NCI-H524 (cell line): ENCODE measurements at places on chromosomes 11 and 22.

GRCh38 chr11:64877390-64878222 is 815 bp downstream of the EHD1 start:
- DNase-seq = no peak

DNA sequence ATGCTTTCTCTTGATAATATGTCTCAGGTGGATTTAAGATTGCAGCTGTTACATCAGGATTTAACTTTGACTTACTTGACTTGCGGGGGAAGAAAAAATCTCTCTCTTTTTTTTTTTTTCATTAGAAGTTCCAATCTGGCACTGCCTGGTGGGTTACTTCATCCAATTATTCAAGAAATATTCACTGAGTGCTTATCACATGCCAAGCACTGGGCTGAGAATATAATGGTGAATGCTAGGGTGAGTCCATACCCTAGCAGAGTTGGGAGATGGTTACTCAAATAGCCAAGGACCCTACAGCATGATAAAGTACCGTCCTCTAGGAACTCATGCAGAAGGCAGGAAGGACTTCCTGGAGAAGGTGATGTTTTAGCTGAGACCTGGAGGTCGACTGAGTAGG is 57.9 kb upstream of the EIF3D start:
- peak; percentile 24 for DNase-seq

DNA sequence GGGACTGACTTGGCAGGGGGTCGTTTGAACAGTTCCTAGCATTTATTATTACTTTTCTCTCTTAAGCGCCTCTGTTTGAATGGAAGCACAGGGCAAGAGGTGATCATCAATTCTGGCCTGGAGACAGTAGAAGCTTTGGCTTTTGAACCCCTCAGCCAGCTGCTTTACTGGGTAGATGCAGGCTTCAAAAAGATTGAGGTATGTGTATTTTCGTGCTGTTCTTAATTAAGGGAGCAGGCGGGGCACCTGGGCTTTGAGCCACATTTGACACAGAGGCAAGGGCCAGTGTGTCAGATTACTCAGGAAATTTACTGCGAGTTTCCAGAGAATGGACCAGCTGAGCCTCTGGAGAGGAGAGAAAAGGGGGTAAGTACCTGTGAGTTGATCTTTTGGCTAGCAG is 102.4 kb upstream of the SORL1-AS1 start:
- DNase-seq = no peak

GRCh38 chr11:2466869-2467694 is 22.3 kb downstream of the KCNQ1 start:
- no peak for DNase-seq

GRCh38 chr11:95283650-95284049 is 52.6 kb upstream of the SESN3 start:
- DNase-seq = no peak

DNA sequence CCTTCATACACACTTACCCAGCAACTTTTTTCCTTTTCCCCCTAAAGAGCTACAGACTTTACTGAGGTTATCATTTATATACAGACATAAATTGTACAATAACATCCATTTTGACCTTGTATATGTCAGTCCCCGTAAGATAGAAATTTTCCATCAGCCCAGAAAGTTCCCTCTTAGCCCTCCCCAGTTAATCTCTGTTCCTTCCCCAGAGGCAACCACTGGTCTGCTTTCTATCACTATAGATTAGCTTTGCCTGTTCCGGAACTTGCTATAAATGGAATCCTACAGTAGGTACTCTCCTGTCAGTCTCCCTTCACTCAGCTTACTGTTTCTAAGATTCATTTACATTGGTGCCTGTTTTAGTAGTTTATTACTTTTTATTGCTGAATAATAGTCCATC is 54.9 kb downstream of the TSPAN18 start:
- no peak for DNase-seq

DNA sequence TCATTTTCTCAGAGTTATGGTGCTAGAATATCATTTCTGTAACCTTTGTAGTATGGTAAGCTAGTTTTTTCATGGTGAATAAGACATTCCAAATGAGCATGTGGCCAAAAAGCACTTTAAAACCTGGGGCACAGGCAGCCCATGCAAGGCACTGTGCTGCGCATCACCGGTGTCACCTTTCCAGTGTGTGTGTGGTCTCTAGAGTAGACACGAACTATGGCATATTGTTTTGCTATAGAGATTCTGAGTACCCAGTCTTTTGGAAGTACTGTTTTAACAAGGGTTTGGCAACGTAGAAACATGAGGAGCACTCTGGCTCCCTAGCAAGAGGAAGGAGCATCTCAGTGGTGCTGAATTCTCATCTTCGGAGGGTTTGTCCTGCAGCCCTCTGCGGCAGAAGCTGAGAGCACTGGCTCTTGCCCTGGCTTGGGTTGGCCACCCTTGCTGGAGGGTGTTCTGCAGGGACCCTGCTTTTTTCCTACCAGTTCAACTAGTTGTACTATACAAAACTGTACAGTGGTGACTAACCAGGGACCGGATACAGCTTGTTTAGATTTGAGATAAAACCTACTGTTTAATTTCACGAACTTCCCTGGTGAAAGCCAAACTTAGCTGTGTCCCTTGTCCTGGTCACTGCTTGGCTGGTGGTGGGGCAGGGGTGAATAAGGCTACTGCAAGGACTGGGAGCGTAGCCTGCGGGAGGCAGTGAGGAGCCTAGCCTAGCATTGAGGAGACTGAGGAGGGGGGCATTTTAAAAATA is 135.7 kb downstream of the ATXN10 start:
- DNase-seq = no peak

DNA sequence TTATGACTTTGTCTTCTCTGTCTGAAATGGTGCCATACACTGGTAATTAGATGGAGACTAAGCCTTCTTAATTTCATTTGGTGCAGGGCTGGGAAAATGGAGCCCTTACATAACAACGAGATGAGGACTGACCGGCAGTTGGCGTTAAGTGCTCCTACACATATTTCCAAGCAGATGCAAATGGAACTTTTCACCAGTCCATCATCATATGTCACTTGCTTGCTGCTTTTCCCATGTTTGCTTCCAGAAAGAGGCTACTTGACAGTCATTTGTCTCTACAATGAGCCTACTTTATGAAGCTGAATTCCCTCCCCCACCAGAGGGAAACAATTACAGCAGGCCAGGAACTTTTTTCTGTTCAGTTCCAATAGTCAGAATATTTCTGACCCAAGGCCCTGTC is 32.6 kb downstream of the SVIP start:
- DNase-seq = peak; percentile 87

DNA sequence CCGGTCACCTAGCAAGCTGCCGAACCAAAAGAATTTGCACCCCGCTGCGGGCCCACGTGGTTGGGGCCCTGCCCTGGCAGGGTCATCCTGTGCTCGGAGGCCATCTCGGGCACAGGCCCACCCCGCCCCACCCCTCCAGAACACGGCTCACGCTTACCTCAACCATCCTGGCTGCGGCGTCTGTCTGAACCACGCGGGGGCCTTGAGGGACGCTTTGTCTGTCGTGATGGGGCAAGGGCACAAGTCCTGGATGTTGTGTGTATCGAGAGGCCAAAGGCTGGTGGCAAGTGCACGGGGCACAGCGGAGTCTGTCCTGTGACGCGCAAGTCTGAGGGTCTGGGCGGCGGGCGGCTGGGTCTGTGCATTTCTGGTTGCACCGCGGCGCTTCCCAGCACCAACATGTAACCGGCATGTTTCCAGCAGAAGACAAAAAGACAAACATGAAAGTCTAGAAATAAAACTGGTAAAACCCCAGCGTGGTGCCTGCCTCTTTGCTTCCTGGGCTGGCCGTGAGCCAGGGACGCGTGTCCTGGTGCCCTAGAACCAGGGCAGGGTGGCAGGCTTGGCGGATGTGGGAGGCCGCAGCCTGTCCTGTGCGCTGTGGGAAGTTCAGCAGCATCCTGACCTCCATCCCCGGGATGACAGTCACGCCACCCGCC is 13.2 kb downstream of the CCND1 start:
- DNase-seq = no peak

GRCh38 chr11:12640355-12640754 is 33.9 kb upstream of the TEAD1 start:
- DNase-seq = no peak

DNA sequence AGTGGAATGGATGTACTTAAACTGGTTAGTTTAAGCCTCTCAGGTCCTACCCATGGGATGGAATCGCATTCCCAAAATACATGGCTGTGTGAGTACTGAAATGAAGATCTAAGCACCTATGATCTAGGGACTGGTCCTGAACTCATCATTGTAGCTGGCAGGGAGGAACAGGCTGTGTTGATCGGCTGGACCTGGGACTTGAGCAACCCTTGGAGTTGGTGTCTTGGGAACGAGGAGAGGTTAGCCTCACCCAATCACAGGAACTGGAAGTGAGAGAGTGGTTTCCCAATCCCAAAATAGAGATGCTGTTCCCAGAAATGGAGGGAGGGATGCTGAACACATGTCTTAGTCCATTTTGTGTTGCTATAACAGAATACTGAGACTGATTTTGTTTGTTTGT is 16.4 kb upstream of the ASCC2 start:
- DNase-seq = no peak

DNA sequence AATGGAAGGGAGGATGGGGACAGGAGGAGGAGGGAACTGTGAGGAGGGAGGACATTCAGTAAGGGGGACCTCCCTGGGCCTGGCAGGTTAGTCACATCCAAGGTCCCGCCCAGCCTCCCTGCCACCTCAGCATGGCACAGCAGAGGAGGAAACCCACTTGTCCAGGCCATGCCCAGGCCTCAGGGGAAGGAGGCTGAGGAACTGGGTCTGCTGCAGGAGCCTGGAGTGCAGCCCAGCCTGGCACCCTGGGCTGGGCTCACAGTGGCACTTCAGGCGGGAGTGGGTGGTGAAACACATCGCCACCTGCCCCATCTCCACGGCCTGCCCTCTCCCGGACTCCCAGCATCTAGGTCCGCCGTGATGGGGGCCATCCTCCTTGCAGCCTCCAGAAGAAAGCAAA is 17.2 kb upstream of the KLHL35 start:
- DNase-seq = no peak

DNA sequence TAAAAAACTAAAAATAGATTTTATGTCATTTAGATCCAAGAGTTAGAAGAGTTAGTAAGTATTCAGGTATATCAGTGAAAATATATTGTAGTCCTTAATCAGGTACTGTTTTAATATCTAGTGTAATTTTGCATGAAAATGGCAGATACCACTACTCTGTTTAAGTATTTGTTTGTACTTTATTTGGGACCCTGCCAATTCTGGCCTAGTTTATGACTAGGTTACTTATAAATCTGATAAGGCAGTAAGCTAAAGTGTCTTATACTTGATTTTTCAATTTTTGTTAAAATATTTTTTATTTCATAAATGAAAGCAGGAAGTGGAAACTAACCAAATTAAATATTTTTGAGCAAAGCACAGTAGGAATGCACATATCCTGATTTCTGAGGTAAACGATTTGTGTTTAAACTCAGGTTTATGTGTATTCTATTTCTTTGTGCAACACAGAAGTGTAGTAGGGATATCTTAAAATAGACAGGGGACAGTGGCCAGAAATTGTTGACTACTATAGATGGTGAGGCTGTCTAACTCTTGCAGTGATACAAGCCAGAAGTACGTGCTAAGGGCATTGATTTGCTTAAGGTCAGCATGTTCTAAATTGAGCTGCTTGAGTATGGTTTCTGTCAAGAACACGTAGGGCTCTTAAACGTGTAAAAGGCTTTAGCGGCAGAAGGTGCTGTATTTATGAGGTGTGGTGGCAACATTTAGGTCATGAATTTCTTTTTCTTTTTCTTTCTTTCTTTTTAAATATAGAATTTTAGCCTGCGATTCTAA is 34.0 kb downstream of the HIPK3 start:
- DNase-seq = no peak

DNA sequence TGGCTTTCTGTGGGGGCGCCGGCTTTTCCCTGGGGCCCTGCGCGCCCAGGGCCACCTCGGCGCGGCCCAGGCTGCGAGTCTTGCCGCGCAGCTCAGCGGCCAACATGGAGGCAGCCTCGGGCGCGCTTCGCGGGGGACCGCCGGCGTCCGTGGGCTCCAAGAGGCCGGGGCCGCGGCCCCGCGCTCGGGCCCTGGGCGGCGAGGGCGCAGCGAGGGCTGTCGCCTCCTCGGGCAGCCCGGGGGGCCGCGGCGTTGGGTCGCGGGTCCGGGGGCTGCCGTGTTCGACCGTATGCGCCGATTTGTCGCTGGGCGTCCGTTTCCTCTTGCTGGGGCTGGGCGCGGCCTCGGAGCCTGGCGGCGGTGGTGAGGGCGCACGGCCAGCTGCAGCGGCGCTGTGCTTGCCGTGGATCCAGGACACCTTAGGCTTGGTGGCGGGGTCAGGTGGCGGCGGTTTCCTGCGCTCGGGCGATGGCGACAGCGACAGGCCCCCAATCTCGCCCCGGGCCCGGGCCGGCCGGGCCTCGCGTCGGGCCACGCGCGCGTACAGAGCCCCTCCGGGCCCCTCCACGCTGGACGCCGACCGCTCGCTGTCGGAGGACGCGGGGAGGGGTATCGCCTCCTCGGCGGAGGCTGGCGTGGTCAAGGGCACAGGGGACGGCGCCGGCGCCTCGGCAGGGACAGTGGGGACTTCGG is 11.9 kb downstream of the SCARF2 start:
- DNase-seq = no peak

DNA sequence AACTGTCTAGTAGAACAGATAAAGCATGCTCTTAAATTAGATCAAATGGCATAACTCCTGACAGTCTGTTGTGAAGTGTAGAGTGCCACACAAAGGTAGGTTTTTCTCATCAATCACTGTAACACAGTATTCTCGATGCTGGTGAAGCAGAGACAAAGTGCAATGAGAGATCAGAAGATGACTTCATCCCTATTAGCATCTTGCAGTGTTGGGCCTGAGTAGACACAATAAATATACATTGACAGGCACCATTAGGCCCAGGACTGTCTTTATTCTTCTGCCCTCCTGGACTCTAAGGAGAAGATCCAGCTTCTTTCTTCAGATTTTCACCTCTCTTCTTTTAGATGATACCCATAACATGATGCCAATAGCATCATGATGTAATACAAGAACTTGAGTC is 478.0 kb upstream of the TENM4 start:
- no peak for DNase-seq

- DNase-seq = peak; percentile 53
Measured at GRCh38 chr11:125345421-125346178, 150.5 kb downstream of the FEZ1 start.

- no peak for DNase-seq
Measured at GRCh38 chr22:28792491-28793383, 7.6 kb downstream of the XBP1 start.

GRCh38 chr11:120682866-120683265 is 171.3 kb downstream of the GRIK4 start:
- DNase-seq = no peak

- DNase-seq = no peak
Measured at GRCh38 chr22:28750471-28750881, 8.6 kb downstream of the HSCB start.

DNA sequence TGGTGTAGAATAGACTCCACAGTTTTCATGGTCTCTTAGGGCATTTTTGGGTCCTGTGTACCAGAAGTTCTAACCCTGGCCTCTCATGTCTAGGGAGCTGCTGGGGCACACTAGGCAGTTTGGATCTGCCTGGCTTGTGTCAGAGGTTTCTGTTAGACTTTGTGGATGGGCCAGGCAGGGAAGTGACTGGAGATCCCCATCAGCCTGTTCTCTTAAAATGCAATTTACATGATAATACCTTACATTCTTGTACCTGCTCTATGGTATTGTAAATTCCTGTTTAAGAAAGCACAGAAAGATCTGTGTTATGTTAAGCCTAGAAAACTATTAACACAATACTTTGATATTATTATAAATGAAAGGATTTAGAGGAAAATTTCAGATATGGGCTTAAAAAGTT is 104.0 kb downstream of the ARHGAP42 start:
- DNase-seq = no peak
